ENCODE measurements at places on chromosomes 11 and 22.
A peak's percentile ranks its signal among the peaks of the same experiment; 100 is the strongest.

DNA sequence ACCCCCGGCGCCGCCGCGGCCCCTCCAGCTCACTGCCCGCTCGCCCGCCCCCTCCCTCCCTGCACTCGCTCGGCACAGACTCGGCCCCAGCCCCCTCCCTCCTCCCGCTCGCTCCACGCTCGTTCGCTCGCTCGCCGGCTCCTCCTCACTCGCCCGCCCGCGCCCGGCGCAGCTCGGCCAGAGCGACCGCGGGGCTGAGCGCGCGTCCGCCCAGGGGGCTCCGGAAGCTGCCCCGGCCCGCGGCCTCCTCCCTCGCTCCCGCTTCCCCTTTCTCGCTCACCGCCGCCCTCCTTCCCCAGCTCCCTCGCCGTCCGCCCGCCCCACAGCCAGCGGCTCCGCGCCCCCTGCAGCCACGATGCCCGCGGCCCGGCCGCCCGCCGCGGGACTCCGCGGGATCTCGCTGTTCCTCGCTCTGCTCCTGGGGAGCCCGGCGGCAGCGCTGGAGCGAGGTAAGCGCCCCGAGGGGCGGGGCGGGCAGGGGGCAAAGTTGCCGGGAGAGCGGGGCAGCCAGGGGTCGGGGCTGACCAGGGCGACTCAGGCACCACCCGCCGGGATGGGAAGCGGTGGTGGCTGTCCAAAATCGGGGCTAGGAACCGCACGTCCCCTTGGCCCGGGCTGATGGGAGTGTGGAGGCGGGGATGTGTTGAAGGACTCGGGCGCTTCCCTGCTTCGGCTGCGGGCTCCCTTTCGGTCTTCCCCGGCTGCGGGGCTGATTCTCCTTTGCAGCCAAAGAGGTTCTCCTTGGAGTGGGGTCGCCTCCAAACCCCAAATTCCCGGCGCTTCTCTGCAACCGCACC is at the start of gene SEZ6L:
SEZ6L (plus strand) TSS at position 148 of the 797 bp plus-strand sequence; CDS start at position 356, 208 bp downstream.
- no peak for DNase-seq

GRCh38 chr22:46788441-46789172 is 26.2 kb downstream of the TBC1D22A start:
- no peak for DNase-seq

GRCh38 chr11:130738611-130739010 is 177.7 kb downstream of the SNX19 start:
- DNase-seq: peak; percentile 58

- no peak for DNase-seq
Measured at GRCh38 chr11:64880240-64881001, 2.0 kb upstream of the EHD1 start.

DNA sequence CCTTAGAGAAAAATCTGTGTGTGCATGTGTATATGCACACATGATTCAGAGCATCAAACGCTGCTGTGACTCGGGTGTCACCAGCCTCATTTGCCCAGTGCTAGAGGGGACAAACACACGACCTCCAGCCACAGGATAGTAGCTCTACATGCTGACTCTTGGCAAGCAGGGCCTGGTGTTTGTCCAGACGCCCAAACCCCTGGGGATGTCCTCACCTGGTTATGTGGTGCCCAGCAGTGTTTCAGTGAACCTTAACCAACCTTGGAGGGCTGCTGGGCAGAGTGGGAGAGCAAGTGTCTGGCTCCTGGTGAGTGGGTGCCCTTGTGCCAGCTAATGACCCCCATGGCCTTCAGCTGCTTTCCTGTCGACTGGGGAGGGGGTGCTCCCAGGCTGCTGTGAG is 26.7 kb downstream of the IGLL1 start:
- no peak for DNase-seq

GRCh38 chr11:64729851-64730382 is 6.9 kb upstream of the NRXN2 start:
- no peak for DNase-seq

DNA sequence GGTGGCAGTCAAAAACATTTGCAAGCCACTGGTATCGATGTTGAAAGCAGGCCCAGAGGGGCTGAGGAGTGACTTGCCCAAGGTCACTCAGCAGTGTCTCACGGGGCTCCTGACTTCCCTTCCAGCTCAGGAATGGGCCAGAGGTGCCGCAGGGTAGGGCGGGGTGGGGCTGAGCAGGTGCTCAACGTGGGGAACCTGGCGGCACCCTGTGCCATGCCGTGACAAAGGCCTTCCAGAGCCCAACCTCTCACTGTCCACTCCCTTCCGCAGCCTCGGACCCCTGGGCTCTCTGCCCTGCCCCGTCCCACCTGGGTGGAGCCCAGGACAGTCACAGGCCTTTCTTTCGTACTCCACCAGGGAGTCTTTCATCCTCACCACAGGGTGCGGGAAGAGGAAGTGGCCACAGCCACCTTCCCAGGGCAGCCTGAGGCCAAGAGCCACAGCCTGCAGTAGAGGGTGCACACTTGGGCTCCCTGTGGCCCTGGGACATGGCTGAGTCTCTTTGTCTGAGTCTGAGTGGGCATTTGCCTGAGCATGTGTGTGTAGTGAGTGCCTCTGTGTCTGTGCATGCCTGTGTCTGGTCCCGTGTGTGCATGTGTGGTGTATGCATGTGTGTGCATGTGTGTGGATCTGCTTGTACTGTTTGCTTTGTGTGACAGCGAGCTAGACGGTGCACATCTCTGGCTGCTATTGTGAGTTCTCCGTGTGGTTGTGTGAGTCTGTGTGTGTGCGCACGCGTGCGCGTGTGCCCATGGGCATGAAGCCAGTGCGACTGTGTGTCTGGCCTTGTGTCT is 6.0 kb upstream of the LIF start:
- DNase-seq: no peak

DNA sequence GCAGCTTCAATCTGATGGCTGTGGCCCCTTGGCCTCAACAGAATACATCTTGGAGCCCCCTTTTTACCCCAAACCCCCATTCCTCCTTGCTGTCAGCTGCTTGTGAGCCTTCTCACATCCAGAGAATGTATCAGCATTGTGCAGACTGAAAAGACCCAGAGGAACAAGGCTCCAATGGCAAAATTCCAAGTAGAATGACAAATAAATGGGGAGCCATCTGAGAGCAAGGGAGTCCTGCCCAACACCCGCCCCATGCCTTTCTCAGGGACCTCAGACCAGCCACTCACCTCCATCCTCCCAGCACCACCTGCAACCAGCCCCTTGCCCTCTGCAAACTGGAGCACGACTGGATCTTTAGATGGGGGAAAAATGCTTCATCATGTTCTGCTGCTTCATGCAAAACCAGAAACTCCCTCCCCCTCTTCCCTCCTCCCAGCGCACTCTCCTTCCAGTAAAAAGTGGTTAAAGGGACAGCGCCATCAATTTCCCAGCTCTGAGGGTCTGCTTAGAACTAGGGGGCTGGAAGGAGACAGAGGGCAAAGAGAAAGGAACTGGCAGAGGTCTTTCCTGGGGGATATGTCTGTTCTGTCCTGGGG is 2.2 kb upstream of the NEFH start:
- DNase-seq: no peak

DNA sequence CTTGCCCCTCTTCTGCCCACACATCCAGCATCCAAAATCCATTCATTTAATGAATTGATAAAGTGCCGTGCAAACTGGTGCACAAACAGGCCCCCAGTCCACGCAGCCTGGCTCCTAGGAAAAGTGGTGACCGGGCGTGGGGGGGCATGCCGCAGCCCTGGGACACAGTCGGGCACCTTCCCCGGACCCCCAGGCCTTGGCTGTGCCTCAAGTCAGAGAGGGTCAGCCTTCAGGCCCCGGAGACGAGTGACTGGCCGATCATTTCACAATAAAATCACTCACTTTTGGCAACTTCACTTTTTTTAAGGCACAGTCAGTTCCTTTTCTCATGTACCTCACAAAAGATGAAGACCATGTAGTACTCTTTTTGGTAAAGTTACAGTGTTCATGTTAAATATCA is 8.0 kb downstream of the CDPF1 start:
- no peak for DNase-seq

DNA sequence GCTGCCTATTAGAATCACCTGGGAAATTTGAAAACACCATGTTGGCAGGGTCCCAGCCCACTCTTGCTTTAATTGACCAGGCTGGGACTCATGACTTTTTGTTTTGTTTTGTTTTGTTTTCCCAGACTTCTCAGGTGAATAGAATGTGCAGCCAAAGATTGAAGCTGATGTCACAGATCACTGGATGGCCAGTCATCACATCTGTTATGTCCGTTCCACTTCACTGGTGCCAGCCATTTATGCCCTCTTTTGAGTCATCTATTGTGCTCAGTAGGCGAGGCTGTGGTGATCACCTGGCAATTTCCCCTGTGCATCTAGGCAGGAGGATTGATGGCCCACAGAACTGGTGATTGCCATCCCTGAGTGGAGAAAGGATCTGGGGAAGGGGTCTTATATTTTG is 297.3 kb downstream of the INSC start:
- no peak for DNase-seq

DNA sequence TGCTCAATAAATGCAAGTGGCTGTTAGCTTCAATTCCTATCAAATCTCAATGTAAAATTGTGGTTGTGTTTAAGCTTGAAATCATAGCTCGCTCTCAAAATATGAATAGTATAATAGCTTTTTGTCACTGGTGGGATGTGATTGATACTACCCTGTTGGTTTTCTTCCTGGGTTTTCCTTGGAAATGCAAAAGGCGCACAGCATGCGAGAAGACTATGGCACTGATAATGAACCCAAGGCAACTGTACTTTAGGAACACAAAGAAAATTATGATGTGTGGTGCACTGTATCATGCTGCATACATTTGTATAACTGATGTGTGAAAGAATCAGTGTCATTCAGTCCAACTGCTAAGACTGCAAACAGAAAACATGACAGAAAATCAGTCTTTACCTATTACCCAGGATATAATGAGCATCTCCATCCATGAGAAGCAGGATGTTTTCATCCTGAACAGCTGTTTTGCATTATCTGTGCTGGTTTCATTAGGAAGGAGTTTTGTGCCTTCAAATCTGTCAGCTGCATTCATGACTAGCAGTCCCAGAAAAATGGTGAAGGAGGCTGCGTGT is 101.2 kb downstream of the TRPC6 start:
- no peak for DNase-seq

DNA sequence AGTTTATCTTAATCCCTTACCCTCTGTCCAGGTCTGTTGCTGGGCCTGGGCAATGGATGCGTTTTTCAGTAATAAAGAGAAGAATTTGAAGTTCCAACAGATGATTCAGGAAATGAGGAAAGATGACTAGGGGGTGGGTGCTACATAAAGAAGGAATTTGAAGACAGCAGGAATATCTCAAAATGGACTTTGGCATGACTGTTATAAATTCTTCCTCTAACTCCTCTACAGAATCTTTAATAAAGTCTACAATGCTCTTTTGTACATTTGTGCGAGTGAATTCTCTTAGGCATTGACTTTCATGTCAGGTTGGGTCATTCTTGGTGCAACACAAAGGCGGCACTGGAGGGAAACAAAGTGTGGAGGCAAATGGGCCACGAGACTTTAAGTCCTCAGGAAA is 35.1 kb upstream of the PRSS23 start:
- peak; percentile 58 for DNase-seq

DNA sequence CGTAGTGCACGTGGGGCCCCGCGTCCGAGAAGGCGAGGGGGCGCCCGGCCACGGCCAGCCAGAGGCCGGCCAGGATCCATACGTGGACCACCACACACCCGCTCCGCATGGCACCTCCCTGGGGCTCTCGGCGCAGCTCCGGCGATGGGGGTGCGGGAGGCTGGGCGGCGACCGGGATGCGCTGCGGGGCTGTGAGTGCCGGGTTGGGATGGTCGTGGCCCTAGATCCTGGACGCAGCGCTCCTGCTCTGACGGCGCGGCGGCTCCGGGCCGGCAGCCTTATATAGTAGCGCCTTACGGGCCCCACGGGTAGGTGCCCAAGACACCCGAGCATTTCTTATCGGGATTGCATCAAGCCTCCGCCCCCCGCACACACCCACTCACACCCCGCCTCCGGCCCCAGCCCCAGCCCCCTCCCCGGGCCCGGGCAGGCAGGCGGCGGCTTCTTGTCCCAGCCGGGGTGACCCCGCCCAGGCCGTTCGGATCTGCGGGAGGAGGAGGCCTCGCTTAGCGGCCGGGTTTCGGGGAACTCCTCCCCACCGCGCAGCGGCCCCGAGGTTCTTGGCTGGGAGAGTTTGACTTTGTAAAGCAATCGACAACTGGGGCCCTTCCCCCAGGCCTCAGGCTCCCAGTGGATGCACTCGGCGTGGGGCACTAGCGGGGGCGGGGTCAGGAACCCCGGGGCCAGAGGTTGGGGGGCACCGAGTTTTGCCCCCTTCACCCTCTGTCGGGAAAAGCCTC is at the start of gene FGF19:
FGF19 (minus strand) TSS at position 255 of the 740 bp plus-strand sequence; CDS start at position 109, 146 bp downstream.
- no peak for DNase-seq

- no peak for DNase-seq
Measured at GRCh38 chr11:41845066-41845465, 385.6 kb upstream of the LRRC4C start.

DNA sequence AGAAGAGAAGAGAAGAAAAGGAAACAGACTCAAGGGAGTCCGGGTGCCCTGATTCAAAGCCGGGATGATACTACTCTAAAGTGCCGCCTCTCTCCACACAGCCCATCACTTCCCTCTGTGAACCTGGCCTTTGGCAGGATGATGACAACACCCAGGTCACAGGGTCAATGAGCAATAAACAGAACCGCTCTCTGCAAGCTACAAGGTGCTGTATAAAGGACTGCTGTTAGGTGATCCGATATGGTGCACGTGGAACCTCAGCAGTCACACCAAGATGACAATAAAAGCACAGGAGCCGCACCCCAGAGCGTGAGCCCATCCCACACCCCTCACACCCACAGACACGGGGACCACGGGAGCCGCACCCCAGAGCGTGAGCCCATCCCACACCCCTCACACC is 10.7 kb downstream of the TTLL1 start:
- DNase-seq: no peak

DNA sequence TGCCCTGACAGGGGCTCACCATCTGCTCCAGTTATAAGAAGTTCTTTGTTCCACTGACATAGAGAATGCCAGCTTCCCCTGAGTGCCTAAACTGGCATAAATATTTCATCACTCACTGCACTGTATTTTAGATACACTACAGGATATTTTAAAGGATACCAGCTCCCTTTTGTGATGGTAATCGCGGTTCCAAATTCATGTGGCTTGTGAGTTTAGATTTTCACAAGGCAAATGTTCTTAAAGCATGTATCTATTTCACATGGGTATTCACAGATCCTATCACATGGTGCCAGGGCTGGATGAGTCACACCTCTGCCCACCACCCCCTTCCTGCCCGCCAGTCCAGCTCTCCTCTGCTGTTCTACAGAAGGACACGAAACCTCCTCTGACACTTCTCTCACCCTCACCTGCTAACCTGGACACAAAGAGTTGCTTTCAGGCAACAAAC is 105.5 kb downstream of the KCNC1 start:
- no peak for DNase-seq

All from fibroblast of upper back skin (primary cell).